Body of pancreas (tissue), 4 donors: ENCODE measurements at places on chromosomes 16 and 17. TPM values are rescaled to one million over a fixed set of nuclear protein-coding genes. Genes with fewer than 3 reads are reported as not detected.

The ALKBH5 gene
- 48.8 TPM for total RNA-seq

The CRISPLD2 gene
- total RNA-seq = 129 TPM

The GP2 gene
- 12,053 TPM for total RNA-seq

The ACSM2A gene
- total RNA-seq = not detected

The ABCA8 gene
- total RNA-seq = 16.8 TPM

The KRTAP9-4 gene
- not detected for total RNA-seq

The CCDC40 gene
- total RNA-seq = 13.5 TPM

The CIITA gene
- total RNA-seq = 6.5 TPM

The RNF112 gene
- 5.9 TPM for total RNA-seq

The SKAP1 gene
- 4.0 TPM for total RNA-seq

The CCL7 gene
- total RNA-seq = not detected

The GUCY2D gene
- total RNA-seq = not detected

The SPECC1 gene
- 15.8 TPM for total RNA-seq

The NAA60 gene
- 28.3 TPM for total RNA-seq
